Thoracic aorta (tissue), 2 donors: ENCODE measurements at places on chromosomes 11 and 22. TPM values are rescaled to one million over a fixed set of nuclear protein-coding genes. Genes with fewer than 3 reads are reported as not detected.

Gene NFAM1
- 4.1 TPM for total RNA-seq

GRCh38 chr11:61701242-61701886 is 21.2 kb downstream of the DAGLA start:
- no peak for DNase-seq

DNA sequence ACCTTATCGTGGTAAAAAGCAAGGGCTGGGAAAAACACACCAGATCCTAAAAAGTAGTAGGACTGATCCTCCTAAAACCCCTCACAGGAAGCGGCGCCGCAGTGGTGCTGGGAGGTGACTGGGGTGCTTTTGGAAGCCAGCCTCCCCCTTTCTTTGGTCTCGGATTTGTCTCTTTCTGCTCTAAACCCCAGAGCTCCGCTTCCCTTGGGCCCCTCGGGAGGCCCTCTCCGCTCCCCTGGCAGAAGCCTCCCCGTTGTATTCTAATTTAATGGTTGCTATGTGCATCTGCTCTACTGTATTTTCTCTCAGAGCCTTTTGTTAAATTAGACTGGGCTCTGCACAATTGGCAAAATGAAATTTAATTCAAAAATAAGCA is 587.7 kb downstream of the OPCML start:
- DNase-seq: no peak

- DNase-seq: no peak
These were observed 38.4 kb upstream of the CWF19L2 start for GRCh38 chr11:107496011-107496410.

DNA sequence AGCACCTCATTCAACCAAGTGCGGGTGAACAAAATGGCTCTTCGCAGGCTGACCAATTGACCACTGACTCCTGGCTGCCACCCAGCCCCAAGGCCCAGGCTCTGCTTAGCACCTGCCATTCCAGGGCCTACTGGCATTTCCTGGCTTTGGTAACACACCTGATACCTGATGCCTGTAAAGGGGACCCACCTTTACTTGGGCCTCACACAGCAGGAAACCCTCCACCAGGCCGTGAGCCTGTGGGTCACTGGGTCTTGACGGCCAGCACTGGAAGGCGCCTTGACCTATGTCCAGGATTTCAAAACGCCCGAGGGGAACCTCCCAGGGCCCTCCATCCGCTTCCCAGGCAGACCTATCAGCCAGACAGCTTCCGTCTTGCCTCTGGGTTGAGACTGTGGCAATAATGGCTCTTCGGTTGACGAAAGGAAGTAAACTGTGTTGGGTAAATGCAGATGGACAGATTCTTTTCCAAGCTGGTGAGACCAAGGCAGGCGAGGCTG is 16.8 kb upstream of the TMEM184B start:
- no peak for DNase-seq

DNA sequence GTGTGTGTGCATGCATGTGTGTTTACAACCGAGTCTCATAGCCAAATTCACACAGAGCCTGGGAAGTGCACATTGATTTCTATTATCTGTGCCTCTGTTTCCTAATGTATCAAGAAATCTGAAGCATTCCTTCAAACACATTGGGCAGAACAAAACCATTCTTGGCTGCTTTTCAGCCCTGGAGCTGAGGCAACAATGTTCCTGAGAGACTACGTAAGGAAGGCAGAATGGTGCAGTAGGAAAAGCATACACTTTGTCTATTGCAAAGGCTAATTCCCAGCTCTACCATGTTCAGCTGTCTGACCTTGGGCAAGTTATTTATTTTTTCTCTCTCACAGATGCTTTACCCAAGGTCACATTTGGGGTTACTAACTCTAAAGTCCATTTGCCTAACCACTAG is 575.5 kb downstream of the SOX6 start:
- DNase-seq: no peak

DNA sequence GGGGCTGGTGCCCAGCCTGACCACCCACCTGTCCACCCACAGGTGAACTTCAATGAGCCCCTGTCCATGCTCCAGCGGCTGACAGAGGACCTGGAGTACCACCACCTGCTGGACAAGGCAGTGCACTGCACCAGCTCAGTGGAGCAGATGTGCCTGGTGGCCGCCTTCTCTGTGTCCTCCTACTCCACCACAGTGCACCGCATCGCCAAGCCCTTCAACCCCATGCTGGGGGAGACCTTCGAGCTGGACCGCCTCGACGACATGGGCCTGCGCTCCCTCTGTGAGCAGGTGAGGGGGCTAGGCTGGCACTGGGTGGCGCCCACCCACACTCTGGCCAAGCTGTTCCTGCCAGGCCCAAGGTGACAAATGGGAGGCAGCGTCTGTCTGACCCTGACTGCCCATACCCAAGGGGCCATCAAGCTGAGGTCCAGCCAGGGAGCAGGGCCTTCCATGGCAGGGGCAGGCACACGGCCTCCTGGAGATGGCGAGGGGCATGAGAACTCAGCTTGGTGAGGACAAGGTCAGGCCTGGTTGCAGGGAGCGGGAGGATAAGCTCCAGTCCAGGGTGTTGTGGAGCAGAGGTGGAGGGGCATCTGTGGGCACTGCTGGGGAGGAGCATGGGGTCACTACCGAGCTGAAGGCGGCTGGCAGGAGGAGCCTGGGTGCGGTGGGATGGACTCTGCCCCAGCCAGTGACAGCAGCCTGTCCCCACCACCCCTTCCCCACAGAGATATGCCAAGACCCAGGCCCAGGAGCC is 77.7 kb downstream of the MORC2 start:
- no peak for DNase-seq

Gene SLC37A4
- total RNA-seq: 12.5 TPM

Gene STARD10
- 57.3 TPM for total RNA-seq

DNA sequence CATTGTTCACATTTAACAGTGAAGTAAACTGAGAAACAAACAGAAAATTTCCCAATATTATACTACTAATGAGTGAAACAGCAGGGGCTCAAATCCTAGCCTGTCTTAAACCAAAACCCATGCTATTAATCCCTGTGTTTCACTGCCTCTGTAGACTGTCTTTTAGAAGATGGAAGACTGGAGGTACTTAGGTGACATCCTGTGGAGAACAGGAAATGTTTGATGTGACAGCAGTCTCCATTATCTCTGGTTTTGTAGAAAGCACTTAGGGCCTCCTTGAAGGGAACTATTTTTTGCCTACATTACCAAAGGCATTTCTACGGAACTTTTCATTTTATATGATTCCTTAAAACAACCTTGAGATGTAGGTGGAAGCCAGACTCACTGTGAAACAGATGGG is 288.1 kb upstream of the SORL1-AS1 start:
- DNase-seq: no peak

DNA sequence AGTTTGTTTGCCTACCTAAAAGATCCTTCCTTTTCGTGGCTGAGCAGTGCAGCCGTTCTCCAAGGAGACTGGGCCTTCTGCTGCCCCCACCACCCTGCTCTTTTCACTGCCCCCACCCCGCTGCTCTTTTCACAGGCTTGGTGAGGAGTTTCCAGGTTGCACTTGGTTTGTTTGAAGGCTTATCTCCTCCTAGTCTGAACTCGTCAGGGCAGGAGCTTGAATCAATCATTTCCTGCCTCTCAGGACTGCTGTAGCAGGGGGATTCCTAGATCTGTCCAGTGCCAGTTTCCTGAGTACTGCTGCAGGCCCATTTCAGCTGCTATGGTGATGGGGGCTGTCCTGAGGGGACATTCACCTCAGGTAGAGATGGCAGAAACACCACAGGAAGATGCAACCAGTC is 10.0 kb downstream of the MED15 start:
- no peak for DNase-seq

GRCh38 chr11:62556875-62557631 is 10.4 kb upstream of the AHNAK start:
- no peak for DNase-seq

Gene KCTD17
- total RNA-seq: 32.4 TPM

- no peak for DNase-seq
These were observed 60.5 kb upstream of the MMP13 start for GRCh38 chr11:103016031-103016430.

Gene RAB30
- 16.6 TPM for total RNA-seq

Gene YAP1
- total RNA-seq: 355 TPM

Gene RAB38
- total RNA-seq: 2.3 TPM

DNA sequence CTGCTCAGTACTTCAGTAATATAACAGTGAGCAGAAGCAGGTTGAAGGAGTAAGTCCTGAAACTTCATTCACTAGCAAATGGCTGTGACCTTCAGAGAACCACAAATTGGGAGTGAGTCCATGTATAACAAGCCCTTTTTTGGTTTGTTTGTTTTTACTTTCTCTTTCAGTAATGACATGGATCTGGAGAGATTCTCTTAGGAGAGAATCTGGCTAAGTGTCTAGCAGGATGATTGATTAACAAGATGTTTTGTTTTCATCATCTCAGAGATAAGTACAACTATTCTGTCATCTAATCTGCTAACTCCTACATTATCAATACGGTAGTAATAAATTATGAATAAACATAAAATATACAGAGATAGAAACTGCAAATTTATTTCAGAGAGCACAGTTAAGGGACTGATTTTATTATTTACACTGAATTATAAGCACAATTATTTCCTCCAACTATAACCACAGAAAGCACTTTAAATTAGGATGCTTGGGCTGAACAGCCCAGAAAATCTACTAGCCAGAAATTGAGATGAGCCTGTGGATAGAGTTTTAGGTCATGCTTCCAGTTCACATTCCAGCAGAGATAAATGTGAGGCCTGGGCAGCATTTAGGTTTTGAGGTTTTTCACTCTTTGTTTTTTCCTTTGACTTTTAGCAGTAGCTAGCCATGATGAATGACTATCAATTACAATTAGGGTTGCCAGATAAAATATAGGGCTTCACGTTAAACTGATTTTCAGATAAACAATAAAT is 429.3 kb upstream of the FAT3 start:
- no peak for DNase-seq

Gene ELMOD1
- total RNA-seq: 3.2 TPM

Gene AMPD3
- total RNA-seq: 17.6 TPM

GRCh38 chr11:73538381-73538872 is 59.5 kb downstream of the FAM168A start:
- no peak for DNase-seq

Gene OR10A5
- not detected for total RNA-seq

- no peak for DNase-seq
These were observed 57.3 kb downstream of the PIK3C2A start for GRCh38 chr11:17150521-17150920.

Gene TSPO
- total RNA-seq: 472 TPM

- no peak for DNase-seq
These were observed 336.1 kb upstream of the C11orf87 start for GRCh38 chr11:109085708-109086373.

Gene RASL10A
- total RNA-seq: 4.1 TPM

DNA sequence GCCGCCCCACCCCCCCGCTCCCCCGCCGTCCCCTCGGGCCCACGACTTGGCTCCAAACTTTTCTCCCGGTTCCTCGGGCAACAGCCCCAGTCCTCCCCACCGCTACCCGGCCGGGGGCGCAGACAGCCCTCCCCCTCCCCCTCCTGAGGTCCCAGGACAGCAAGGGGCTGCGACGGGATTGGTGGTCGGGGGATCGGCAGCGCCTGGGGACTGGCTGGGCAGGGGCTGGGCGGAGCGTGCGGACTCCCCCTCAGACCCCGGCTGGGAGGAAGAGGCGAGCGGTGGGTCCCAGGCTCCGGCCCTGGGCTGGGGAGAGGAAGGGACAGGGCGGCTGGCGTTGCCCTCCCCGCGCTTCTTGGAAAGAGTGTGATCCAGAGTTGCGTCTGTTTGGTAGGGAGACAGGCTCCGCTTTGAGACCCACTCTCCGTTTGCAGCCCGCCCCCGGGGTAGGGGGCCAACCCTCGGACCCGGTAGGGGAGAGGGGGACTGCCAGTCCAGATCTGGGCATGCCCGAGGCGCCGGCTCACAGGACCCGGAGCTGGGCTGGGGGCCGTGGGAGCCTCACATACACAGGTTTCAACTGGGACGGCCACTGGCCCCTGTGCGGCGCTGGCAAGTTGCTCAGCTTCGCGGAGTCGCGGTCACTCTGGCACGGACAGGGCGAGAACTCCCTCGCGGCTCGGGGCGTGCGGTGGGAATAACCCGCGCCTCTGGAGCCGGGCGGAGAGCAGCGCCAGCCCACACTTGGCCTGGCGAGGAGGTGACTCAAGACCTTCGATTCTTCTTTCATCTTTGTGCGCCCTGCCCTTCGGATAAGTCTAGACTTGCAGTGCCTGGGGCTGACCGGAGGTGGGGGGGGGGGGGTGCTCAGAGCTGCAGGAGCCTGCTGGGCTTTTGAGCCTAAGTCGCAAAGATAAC is 999 bp downstream of the TSKU start:
- no peak for DNase-seq

Gene CELSR1
- total RNA-seq: 6.7 TPM

DNA sequence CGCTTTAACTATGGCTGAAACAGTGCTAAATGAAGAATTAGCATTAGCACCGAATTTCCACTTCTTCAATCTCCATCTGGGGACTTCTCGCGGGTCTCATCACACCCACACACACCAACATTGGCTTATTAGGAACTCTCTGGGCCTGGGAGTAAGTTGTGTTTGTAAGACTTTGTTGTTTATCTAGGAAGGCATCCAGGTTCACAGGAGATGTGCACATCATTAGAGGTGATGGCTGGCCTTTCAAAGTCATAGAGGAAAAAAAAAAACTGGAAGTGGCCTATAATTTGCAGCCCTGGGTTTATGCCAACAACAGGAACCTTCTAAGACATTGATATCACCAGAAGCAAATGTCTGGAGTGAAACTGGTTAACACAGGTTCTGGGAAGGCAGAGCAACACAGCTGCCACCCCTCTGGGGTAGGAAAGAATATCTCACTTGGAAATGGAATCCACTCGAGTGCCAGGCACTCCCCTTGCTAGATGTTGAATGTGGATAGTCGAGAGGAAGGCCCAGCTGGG is 84.5 kb downstream of the TRAF6 start:
- no peak for DNase-seq

Gene MISFA
- not detected for total RNA-seq

GRCh38 chr11:73988227-73988626 is 5.6 kb upstream of the UCP2 start:
- no peak for DNase-seq

- DNase-seq: no peak
These were observed 33.7 kb upstream of the MPPED1 start for GRCh38 chr22:43377896-43378704.
